ENCODE measurements at places on chromosomes 12 and 14.

DNA sequence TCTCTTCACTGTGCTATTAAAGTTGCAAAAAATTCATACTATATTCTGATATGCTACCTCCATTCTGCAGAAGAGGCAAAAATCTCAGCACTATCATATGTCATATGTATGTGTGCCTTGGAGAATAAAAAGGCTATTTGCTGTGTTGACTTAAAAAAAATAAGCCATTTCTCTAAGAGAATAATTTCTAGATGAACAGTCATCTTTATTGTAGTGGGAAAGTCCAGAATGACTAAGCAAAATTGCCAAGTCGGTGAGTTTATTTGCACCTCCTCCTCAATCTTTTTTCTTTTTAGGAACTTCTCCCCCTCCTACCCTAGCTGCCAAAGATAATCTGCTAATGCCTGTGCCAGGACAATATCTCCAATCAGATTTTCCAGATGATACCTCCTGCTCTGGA, 353.8 kb upstream of the FAR2 start:
- no peak for DNase-seq

GRCh38 chr12:52268212-52268611, 6.2 kb upstream of the KRT86 start:
- DNase-seq = no peak

- no peak for DNase-seq
Measured at GRCh38 chr14:47935332-47935731, 259.9 kb upstream of the MDGA2 start.

- DNase-seq = no peak
Measured at GRCh38 chr12:128861226-128862016, 8.1 kb downstream of the GLT1D1 start.

GRCh38 chr12:66279123-66279712, 23.1 kb upstream of the HELB start:
- no peak for DNase-seq

DNA sequence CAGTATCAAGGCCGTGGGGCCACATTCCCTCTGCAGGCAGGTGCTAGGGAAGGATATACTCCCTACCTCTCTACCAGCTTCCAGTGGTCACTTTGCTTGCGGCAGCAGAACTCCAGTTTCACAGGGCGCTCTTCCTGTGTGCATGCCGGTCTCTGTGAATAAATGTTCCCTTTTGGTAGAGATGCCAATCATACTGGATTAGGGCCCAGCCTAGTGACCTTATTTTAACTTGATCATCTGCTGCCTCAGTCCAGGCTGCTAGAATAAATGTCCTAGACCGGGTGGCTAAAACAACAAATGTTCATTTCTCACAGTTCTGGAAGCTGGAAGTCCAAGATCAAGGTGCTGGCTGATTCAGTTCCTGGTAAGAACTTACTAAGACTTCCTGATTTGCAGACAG, 198.8 kb upstream of the TMEM132C start:
- no peak for DNase-seq

GRCh38 chr14:96249029-96249428, 7.0 kb upstream of the BDKRB1 start:
- no peak for DNase-seq

DNA sequence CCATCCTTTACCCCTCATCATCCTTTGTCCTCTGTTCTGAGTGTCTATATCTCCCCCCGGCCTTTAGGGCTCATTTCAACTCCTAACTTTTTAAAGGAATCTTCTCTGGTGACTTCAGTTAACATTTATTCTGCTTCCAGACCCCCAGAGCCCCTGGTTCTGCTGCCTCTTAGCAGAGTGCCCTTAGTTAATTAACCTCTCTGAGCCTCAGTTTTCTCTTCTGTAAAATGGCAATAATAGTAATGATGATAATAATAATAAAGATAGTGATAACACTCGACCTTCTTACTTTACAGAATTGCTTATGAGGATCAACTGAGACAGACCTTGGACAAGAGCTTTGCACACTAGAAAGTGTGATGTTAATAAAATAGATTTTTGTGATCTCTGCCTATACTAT, 6.4 kb upstream of the C12orf43 start:
- no peak for DNase-seq

- no peak for DNase-seq
Measured at GRCh38 chr14:56172571-56172971, 54.4 kb downstream of the PELI2 start.

GRCh38 chr12:42854208-42854607, 264.7 kb upstream of the PRICKLE1 start:
- no peak for DNase-seq

- no peak for DNase-seq
Measured at GRCh38 chr12:6996040-6996441, 22.2 kb downstream of the LPCAT3 start.

DNA sequence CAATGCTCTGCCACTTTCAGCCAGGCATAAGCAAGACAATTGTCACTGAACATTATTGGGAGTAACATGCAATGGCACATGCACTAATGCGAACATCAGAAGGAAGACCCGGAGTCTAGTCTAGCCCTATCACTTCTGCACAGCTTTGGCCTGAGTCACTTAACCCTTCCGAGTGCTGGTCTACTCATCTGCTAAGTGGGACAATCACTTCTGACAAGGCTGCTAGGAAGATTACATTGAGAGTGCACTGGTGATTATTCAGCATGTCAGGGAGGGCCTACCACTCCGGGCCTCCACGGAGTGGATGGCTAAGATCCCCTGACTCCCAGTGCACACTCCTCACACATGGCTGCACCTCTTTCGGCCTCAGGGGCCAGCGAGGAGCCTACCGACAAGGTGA, 240.9 kb downstream of the DPF3 start:
- no peak for DNase-seq

DNA sequence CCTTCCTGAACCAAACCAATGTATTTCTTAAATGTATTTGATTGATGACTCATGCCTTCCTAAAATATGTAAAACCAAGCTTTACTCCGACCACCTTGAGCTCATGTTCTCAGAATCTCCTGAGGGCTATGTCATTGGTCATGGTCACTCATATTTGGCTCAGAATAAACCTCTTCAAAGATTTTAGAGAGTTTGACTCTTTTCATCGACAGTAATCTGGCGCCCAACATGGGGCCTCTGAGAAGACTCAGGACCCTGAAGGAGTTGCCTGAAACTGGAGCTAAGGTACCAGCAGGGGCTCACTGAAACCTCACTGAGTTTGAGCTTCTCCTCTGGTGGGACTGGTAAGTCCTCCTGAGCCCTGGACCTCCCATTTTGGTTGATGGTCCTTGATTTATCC, 17.2 kb upstream of the PSMC1 start:
- no peak for DNase-seq

DNA sequence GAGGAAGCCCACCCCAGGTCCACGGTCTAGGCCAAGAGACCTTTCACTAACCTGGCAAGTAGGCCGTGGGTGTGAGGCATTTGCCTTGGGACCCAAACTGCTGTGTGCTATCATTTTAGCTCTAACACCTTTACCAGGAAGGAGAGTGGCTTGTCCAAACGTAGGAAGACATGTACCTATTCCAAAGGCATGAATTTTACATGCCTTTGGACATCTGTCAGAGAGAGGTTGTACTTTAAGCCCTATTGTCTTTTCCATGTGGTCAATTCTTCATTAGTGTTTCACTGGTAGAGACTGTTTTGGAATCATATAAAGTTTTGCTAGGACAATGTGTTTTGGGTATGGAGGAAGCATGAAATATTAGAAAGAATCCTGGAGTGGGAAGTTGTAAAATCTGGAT, 148.8 kb downstream of the SLC41A2 start:
- no peak for DNase-seq

GRCh38 chr12:75784591-75784990, 247.0 kb downstream of the PHLDA1 start:
- no peak for DNase-seq

DNA sequence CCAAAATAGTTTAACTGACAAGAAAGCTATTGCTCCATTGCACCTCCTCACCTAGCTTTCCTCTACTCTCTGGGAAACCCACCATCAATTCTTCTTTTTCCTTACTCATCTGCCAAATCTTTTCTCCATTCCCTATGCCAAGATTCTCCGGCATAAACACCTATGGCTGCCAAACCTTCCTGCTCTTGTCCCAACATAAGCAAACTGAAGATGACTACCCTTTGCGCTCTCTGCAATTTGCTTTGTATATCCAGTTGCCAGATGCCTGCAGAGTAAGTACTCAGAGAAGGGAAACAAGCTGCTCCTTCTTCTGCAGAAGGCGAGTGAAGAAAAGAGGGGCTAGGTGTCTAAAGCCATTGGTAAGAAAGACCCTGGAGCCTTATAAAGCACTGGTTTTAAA, 11.5 kb downstream of the PTGER2 start:
- DNase-seq = no peak
